ENCODE measurements at places on chromosomes 1 and 21.

DNA sequence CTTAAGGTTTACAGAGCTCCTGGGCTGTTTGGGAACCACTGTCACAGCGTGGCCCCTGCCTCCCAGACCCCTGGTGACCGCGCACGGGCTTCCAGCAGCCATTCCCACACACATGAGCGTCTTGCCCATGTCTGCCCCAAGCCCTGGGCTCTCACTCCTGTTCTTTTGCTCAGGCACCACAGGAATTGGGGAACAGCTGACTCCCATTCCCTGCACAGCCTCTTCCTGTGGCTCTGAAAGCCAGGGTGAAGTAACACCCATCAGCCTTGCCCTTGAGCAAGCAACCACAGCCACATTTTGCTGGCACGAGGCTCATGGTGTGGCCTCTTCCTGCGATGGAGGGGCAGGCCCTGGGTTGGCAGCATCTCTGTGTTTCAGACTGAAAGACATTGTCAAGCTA is 14.3 kb upstream of the GPR157 start:
- DNase-seq = no peak

DNA sequence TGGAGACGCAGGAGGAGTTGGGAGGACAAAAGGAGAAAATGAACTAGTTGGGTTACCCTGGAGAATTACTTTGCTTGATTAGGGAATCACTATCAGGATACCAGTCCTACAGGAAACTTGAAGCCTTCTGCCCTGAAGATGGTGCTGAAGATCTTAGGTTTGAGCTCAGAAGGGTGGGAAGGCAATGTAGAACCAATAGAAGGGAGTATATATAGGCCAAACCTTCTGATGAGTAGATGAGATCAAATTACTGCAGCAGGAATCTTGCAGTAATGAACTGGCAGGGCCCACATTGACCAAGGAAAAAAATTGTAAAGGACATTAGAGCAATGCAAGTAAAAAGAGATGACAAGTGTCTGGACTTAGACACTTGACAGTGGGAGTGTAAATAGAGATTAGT is 116.3 kb upstream of the CACYBP start:
- no peak for DNase-seq

DNA sequence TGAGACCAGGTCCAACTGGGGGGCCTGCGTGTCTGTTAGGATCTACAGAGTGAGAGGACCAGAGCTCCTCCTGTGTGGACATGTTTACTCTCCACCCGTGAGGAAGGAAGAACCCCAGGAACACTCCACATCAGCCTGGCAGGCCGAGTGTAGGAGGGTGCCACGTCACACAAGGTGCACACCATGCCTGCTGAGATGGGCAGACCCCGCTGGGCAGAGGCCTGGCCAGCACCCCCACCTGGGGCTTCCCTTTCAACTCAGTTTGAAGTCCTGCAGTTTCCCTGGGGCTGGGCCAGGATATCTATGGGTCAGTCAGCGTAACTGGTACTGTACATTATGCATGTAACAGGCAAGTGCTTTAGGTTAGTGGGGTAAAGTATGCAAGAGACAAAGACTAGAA is 30.1 kb upstream of the PCBP3 start:
- DNase-seq = peak; percentile 24

- no peak for DNase-seq
Observed at GRCh38 chr1:43296207-43296606, 4.6 kb upstream of the TIE1 start.

GRCh38 chr1:78682496-78682895 is 32.9 kb downstream of the IFI44 start:
- DNase-seq = no peak

DNA sequence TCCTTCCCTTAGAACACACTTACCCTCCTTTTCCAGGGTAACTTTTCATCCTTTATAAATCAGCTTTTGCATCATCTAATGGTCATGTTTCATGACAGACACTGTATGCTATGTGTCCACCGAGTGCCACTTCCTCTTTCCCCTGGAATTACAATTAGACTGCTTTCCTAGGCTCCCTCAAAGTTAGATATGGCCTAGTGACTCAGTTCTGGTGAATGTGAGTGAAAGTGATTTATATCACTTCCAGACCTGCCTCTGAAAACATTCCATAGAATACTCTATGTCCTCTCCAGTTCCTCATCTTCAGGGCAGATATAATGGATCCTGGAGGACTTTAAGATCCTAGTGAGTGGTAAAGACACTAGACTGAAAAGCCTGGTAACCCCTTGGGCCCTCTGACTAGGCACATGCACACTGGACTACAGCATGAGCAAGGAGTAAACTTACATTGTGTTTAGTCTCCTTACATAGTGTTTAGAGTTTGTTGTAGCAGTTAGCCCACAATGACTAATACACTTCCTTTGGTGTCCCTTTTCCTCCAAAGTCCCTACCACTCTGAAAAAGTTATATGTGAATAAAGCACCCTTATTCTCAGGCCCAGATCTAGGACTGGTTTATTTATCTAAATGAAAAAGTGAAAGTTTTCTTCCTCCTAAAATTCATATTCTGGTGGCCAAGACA is 59.3 kb downstream of the GPR88 start:
- no peak for DNase-seq

DNA sequence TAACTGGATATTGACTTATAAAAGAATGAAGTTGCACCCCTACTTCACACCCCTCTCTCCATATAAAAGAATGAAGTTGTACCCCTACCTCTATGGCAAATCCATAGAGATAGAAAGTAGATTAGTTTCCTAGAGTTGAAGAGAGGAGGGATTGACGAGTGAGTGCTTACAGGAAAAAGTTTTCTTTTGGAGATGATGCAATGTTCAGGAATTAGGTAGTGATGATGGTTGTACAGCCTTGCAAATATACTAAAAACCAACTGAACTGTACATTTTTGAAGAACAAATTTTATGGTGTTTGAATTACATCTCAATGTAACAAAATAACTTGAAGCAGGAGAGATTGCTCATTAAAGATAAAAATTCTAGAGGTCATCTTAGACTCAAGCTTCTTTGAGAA is 272.9 kb downstream of the GPR52 start:
- no peak for DNase-seq

- DNase-seq = no peak
Observed at GRCh38 chr1:110582378-110582777, 23.8 kb downstream of the KCNA2 start.

GRCh38 chr1:5937373-5937857 is 54.8 kb downstream of the NPHP4 start:
- DNase-seq = no peak

DNA sequence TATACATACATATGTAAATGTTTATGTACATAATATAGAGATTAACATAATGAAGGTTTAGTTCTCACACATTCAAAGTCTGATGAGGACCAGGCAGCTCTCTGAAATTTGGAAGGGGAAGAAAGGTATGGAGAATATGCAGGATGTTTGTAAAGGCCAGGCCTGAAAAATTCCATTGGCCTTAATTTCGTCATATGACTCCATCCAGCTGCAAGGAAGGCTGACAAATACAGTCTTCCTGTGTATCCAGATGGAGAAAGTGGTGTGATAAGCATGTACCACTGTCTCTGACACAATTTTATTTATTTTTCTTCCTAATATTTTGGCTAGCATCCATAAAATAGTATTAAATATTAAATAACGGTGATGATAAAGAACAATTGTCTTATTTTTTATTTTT is 6.3 kb upstream of the SGIP1 start:
- no peak for DNase-seq

DNA sequence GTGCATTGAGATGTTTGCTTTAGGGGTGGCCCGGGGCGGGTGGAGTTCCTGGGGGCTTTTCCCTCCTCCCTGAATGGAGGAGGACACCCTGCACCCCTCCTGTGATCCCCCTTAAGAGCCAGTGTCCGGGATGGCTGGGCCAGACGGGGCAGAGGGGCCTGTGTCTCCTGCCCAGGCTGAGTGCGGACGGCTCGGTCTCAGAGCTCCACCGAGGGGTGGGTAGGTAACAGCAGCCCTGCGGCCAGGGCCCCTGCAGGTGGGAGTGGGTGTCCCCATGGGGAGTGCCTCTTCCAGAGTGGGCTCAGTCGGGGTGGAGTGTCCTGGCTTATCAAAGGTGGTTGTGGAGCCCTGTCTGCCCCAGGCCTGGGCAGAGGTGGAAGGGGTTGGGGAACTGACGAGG is 23.1 kb downstream of the TP73 start:
- no peak for DNase-seq
